IPS DF 6.9 (cell line): ENCODE measurements at places on chromosomes 1 and 21.

DNA sequence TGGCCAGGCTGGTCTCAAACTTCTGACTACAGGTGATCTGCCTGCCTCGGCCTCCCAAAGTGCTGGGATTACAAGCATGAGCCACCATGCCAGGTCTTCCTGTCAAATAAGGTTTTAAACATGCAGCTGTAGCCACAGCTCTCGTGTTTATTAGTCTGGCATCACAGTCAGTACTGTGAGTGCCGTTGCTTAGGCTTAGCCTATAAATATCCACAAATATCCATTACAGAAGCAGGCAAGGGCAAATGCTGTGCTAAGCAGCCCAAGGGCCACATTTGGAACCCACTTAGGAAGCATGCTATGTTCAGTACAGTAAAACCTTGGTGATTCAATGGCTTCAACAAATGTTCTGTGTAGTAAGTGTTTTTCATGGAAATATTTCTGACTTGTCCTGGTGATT, 75.9 kb downstream of the KIF1B start:
- no peaks in the 10 kb centered on the region for H3K27me3 ChIP-seq
- H3K4me3 ChIP-seq = no peak overlapping the region
- DNase-seq = no peak
- H3K4me1 ChIP-seq = no peaks in the 10 kb centered on the region
- no peak overlapping the region for H3K27ac ChIP-seq

DNA sequence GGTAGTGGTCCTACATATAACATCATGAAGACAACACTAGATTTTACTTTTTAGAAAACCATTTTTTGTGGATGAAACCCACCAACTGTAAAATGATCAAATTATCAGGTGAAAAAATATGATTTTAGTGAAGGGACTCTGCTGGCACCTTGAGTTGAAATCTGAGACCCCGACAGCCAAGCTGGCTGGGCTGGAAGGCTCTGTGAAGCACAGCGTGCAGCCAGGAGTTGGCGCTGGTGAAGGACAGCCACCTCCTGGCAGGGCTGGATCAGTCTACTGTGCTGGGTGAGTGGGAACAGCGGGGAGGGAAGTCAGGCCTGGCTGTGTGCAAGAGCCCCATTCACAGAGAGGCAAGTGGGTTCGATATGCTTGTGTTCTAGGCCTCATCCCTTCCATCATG, 47.9 kb downstream of the DDAH1 start:
- H3K27ac ChIP-seq = no peak overlapping the region
- no peaks in the 10 kb centered on the region for H3K4me1 ChIP-seq
- DNase-seq = no peak
- no peak overlapping the region for H3K4me3 ChIP-seq
- no peaks in the 10 kb centered on the region for H3K36me3 ChIP-seq
- H3K27me3 ChIP-seq = no peaks in the 10 kb centered on the region

GRCh38 chr1:225462429-225462713, 34.5 kb upstream of the LBR start:
- H3K4me1 ChIP-seq = peaks cover 12% of the 10 kb centered on the region
- H3K27ac ChIP-seq = no peak overlapping the region
- DNase-seq = no peak
- no peaks in the 10 kb centered on the region for H3K36me3 ChIP-seq

GRCh38 chr1:99018313-99018712, 13.7 kb upstream of the PLPPR5 start:
- H3K4me3 ChIP-seq = no peak overlapping the region
- no peak for DNase-seq
- no peak overlapping the region for H3K27ac ChIP-seq
- H3K4me1 ChIP-seq = no peaks in the 10 kb centered on the region

DNA sequence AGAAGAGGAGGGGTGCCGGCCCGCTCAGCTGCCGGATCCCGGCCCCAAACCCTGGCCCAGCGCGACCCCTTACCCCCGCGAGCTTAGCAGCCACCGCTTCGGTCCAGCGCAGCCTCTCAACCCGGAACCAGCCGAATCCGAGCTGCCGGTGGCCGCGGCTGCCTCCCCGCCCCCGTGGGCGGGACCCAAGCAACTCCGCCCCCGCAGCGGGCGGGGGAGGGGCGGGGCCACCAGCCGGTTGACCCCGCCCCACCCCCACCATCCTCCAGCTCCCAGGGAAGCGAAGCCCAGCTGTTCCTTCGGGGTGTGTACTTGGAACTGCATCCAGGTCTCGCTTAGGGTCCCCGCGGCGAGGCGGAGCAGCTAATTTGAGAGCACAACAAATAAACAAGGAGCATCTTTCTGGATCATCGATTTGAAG, at the start of gene TRIM62:
TRIM62 (minus strand) TSS at position 123 of the 421 bp plus-strand sequence. CDS start 611 bp downstream, outside the sequence.
- H3K4me1 ChIP-seq = peaks cover 11% of the 10 kb centered on the region
- H3K27ac ChIP-seq = no peak within 1 kb of the TSS
- no peaks in the 10 kb centered on the region for H3K36me3 ChIP-seq
- H3K4me3 ChIP-seq = peak within 1 kb of the TSS; percentile 83
- H3K27me3 ChIP-seq = no peaks in the 10 kb centered on the region

DNA sequence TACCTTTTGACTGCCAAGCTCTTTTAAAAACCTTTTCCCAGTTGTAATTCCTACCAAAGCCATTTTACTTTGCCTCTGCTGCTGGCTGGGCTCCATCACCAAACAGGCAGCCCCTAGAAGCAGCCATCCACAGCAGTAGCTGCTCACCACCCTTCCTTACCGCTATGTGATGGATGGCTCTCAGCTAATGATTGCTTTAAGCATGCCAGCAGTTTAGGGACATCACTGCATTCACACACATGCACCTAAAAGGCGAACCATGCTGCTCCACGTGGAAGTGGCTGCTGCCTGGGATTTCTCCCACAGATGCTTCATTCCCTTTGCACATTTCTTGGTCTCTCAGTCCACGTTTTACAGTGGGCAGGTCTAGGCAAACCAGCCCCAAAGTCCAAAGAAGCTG, 46.3 kb upstream of the PDE9A start:
- H3K27ac ChIP-seq = no peak overlapping the region
- H3K4me3 ChIP-seq = no peak overlapping the region
- H3K36me3 ChIP-seq = no peaks in the 10 kb centered on the region
- no peak for DNase-seq
- H3K27me3 ChIP-seq = no peaks in the 10 kb centered on the region
- H3K4me1 ChIP-seq = no peaks in the 10 kb centered on the region

DNA sequence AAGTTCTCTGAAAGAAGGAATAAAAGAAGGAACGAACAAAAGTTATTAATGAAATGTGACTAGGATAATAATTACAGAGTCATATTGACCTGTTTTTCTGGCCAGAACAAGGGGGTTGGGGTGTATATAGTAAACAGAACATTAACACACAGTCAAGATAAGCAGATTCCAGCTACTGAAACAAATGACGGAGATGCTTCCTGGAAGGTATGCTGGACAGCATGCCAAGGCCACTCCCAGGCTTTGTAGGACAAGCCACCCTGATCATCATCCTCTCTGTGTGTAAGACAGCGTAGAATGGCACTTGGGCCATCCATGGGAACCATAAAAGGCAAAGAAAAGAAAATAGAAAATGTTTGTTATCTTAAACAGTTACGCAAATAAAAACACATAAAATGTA, 120.7 kb downstream of the TGFBR3 start:
- no peak for DNase-seq
- no peak overlapping the region for H3K27ac ChIP-seq
- no peaks in the 10 kb centered on the region for H3K27me3 ChIP-seq

- H3K27ac ChIP-seq = no peak overlapping the region
- H3K4me1 ChIP-seq = peaks cover 7% of the 10 kb centered on the region; the same call in 1 of the 2 replicates
- no peaks in the 10 kb centered on the region for H3K27me3 ChIP-seq
- H3K36me3 ChIP-seq = no peaks in the 10 kb centered on the region
- no peak for DNase-seq
Observed at GRCh38 chr1:234953655-234954405, 174.8 kb downstream of the TOMM20 start.

- H3K4me3 ChIP-seq = no peak overlapping the region; the same call in 1 of the 2 replicates
- H3K27me3 ChIP-seq = no peaks in the 10 kb centered on the region
- peaks cover 2% of the 10 kb centered on the region; the same call in 1 of the 2 replicates for H3K36me3 ChIP-seq
Observed at GRCh38 chr1:150233359-150234308, 2.3 kb downstream of the ANP32E start.

GRCh38 chr1:19450811-19451515, 34.4 kb downstream of the CAPZB start:
- peaks cover 17% of the 10 kb centered on the region for H3K4me1 ChIP-seq
- no peaks in the 10 kb centered on the region for H3K36me3 ChIP-seq
- H3K27me3 ChIP-seq = no peaks in the 10 kb centered on the region
- DNase-seq = no peak
- H3K4me3 ChIP-seq = no peak overlapping the region

GRCh38 chr1:28928314-28928941, 14.1 kb downstream of the EPB41 start:
- no peak overlapping the region for H3K4me3 ChIP-seq
- no peak overlapping the region for H3K27ac ChIP-seq
- H3K36me3 ChIP-seq = no peaks in the 10 kb centered on the region
- no peaks in the 10 kb centered on the region for H3K27me3 ChIP-seq

DNA sequence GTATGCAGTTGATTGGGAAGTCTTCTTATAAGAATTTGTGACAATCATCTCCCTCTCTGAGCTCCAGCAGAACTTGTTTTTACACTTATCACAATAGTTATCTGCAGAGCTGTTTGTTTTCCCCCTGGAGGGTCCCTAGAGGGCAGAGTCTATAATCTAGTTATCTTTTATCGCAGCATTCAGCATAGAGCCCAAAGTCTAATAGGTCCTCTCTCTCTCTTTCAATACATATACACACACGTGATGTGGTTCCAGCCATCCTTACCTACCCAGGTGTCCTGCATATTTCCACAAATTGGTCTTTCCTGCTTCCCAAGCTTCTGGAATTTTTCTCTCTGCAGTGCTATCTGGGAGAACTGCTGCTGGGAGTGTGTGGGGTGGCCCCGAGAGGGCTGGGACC, 229.6 kb upstream of the KIAA0040 start:
- DNase-seq = no peak
- no peak overlapping the region for H3K4me3 ChIP-seq
- H3K27me3 ChIP-seq = 0 out of 2 replicates have a peak, but pooled peaks cover 1% of the 10 kb centered on the region
- no peak overlapping the region for H3K27ac ChIP-seq
- H3K36me3 ChIP-seq = no peaks in the 10 kb centered on the region
- H3K4me1 ChIP-seq = no peaks in the 10 kb centered on the region

DNA sequence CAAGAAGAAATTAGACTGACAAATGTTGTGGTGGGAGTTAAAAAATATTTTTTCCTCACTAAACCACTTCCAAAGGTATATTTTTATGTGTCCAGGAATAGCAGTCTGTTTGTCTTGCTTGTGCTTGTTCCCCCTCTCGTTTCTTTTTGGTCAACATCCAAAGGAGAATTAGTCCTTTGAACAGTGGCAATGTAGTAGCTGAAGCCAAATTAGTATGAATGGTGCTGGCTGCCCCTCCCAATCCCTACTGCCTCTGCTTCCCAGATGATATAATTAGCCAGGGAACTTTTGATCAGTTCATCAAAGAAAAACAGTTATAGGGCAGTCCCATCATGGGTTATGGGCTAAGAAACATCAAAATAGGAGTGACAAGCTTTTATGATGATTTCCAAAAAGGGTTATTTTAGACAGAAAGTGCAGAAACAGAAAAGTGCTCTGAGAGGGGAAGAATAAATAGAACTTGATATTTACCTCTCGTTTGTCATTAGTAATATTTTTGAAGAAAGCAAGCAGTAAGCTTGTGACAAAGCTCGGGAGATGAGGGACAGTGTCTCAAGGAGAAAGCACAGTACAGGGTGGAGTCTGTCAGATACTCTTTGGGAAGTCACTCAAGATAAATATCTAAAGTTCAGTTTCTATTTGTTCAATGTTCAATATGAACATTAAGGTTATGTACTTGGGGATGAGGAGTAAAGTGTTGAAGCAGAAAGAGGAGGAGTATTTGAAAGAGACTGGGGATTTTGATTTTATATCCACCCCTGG, 239.1 kb downstream of the HLX start:
- H3K4me3 ChIP-seq = no peak overlapping the region
- no peaks in the 10 kb centered on the region for H3K36me3 ChIP-seq
- H3K27me3 ChIP-seq = no peaks in the 10 kb centered on the region
- no peak for DNase-seq

DNA sequence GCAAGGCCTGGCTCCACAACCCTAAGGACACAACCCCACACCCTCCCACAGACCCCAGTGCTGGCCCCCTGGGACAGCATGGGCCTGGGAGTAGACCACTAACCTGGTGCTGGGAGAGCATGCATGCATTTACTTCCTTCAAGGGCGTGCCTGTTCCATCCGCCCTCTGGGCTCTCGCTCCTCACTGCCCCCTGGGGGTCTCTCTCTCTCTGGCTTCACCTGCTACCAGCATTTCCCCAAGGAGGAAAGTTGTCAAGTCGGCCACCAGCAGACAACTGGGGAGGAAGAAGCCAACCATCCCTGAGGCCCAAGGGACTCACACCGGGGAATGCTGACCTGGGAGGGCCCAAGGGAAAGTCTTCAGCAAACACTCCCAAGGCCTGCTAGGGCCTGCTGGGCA, 6.5 kb downstream of the LRP8 start:
- no peaks in the 10 kb centered on the region for H3K27me3 ChIP-seq
- peaks cover 23% of the 10 kb centered on the region for H3K36me3 ChIP-seq
- peaks cover 2% of the 10 kb centered on the region; the same call in 1 of the 2 replicates for H3K4me1 ChIP-seq
- no peak for DNase-seq
- H3K4me3 ChIP-seq = no peak overlapping the region

DNA sequence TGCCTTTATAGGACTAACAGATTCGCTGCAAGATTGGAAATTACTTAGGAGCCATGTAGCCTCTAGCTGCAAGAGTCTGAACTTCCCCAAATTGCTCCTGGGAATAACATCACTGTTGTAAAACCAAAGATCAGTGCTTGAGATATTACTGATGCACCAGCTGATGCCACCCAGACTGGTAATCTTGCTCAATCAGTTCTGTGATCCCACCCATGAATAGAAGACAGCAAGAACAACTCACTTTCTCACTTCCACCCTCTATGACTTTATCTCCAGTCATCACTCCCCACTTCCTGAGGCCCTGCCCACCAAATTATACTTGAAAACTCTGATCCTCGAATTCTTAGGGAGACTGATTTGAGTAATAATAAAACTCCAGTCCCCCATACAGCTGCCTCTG, 1011.1 kb downstream of the PLA2G4A start:
- H3K27me3 ChIP-seq = no peaks in the 10 kb centered on the region
- H3K27ac ChIP-seq = no peak overlapping the region
- no peak overlapping the region for H3K4me3 ChIP-seq
- no peak for DNase-seq
- no peaks in the 10 kb centered on the region for H3K36me3 ChIP-seq
- no peaks in the 10 kb centered on the region for H3K4me1 ChIP-seq

DNA sequence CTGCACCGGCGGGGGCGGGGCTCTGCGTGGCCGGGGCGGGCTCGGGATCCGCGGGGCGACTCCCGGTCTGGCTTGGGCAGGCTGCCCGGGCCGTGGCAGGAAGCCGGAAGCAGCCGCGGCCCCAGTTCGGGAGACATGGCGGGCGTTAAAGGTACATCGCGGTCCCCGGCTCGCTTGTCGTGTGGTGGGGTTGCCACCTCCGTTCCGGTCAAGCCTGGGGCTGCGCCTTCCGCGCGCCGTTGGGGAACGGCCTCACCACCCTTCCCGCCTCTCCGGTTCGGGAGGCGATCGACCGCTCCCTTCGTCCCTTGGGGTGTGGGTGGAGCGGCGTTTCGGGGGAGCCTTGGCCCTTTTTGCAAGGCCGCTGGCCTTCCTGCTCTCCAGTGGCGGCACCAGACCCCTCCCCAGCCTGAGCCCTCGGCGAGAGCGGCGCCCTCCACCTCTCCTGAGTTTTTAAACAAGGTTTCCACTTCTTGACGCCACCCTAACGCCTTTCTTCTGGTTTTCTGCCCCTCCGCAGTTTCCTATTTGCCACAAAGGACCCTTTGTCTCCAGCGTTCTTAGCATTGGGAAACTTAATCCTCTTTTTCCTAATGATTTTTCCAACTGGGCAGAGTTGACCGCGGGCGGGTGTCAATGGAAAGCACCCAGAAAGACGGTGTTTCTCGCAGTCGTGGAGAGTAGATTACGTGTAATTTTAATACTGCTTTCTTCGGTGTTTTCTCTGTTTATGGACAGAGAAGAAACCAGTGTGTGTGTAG, at the start of the genes LEPR and LEPROT:
LEPR (plus strand) TSS at position 79 of the 761 bp plus-strand sequence. CDS start 144,898 bp downstream, outside the sequence.
LEPROT (plus strand) TSS at position 79 of the 761 bp plus-strand sequence; CDS start at position 136, 57 bp downstream.
- no peak for DNase-seq
- no peaks in the 10 kb centered on the region; the same call in 1 of the 2 replicates for H3K4me1 ChIP-seq
- no peaks in the 10 kb centered on the region for H3K36me3 ChIP-seq
- H3K27me3 ChIP-seq = no peaks in the 10 kb centered on the region
